ENCODE measurements at places on chromosomes 5 and 9.

GRCh38 chr9:84818791-84819190 is 149.3 kb downstream of the NTRK2 start:
- DNase-seq = no peak

DNA sequence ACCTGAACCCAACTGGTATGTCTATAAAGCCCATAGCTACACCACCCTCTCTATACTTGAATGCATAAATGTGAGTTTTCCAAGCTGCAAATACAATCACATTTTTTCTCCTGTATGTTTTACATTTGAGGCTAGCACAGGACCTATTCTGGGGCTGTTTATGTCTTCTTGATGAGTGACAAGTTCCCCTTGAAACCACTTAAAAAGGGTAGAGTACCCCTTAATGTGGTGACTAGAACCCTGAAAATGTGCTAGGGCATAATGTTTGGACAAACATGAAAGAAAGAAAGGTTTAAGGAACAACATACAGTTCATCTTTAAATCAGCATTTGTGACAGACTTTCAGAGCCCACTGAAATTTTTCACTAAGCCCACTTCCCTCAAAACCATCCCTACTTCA is 25.2 kb upstream of the GLIS3 start:
- no peak for DNase-seq

DNA sequence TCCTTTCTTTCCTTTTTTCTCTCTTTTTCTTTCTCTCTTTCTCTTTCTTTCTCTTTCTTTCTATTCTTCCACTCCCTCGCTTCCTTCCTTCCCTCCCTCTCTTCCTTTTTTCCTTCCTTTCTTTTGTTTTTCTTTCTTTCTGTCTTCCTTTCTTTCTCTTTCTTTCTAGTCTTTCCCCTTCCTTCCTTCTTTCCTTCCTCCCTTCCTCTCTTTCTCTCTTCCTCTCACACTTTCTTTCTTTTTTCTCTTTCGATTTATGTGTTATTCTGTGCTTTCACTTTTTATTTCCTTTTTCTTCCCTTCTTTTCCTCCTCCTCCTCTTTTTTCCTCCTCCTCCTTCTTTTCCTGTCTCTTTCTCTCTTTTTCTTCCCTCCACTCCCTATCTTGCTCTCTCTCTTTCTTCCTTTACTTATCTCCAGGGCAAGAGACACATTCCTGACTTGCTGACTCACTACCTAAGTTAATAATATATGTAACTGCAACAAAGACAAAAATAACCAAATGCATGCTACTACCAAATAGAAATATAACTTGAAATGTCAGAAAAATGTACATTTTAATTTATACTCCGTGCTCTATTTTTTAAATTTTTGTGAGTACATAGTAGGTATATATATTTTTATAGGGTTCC is 445.5 kb downstream of the GABRG2 start:
- no peak for DNase-seq

- no peak for DNase-seq
Measured at GRCh38 chr5:31453522-31453921, 78.4 kb downstream of the DROSHA start.

DNA sequence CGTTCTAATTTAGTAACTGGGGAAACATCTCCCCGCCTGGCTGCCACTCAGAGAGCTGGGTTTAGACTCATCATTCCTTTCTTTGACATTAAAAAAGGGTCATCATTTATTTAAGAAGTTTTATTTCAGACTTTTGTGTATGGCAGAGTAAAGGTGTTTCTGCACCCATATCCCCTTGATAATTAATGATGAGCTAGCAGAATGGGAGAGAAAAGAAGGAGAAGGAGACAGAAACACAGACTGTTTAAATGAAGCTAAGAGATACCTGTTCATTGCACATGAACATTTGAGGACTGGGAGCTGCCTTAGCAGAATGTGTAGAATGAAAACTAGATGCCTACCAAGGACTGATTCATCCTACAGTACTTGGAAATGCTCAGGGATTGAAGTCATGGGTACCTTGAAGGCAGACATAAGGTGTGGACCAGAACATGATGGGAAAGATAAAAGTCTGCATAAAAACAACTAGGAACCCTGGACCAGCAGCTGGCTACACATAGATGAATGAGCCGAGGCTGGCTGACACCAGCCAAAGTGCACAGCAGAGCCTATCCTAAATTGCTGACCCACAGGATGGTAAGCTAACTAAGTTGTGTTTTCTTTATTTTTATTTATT is 48.3 kb upstream of the SPATA31C2 start:
- DNase-seq = no peak

- DNase-seq = no peak
Measured at GRCh38 chr9:102950346-102950745, 44.8 kb upstream of the CYLC2 start.

DNA sequence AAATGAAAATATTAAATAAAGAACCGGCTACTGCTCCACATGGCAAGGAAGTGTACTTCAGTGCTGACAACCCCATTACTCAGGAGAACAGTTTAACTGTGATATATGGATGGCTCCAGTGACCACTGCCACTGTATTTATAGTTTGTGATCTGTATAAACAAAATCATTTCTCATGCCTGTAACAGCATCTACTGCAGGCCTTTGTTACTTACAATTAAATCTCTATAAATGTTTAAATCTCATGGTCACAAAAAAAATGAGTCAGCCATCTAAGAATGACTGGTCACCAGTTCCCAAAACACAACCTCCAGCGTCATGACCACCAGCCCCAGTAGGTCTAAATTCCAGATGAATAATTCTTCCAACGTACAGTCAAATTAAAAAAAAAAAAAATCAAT is 24.6 kb downstream of the SERINC5 start:
- no peak for DNase-seq

DNA sequence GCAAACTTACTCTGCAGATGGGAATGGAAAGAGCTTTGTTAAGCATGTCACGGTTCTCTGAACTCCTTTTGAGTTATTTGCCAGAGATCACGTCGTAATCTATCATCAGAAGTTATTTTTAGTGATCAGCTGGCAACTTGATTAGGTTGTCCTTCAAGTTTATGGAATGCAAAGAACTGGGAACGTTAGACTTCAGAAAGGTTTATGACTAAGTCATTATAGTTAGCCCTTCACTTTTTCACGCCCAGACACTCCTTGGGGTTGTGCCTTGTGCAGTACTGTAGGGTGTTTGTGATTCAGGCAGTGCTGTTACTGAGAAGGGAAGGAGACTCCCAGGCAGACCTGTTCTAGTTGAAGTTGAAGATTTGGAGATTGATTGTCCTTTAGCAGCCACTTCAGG is 26.8 kb upstream of the PHF2 start:
- DNase-seq = no peak

DNA sequence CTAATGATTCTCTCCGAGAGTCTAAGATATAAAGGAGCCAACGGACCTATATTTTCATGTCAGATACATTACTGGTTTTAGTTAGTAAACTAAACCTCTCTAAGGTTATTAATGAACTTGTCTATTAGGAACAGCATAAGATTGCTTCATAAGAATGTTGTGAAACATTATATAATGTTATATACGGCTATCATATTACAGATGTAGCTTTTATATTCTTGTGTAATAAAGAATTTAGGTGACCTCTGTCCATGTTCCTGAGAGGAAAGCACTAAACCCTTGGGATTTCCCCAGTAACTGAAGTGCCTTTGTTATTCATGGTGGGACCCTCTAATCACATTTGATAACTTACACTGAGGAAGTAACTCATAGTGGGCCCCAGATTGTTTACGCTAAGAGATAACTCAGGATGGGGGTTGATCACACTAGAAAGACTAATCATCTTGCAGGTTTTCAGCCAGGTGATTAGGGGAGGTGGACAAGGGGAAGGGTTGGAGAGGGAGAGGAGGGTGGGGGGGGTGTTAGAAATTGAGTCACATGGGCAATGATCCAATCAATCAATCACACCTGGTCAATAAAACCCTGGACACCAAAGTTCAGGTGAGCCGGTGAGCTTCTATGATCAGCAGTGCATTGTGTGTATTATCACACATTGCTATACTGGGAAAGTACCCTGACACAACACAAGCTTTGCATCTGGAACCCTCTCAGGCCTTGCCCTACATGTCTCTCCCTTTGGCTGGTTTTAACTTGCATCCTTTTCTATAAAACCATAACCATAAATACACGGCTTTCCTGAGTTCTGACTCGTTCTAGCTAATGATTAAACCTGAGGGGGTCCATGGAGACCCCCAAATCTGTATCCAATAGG is 25.8 kb downstream of the ECPAS start:
- no peak for DNase-seq

DNA sequence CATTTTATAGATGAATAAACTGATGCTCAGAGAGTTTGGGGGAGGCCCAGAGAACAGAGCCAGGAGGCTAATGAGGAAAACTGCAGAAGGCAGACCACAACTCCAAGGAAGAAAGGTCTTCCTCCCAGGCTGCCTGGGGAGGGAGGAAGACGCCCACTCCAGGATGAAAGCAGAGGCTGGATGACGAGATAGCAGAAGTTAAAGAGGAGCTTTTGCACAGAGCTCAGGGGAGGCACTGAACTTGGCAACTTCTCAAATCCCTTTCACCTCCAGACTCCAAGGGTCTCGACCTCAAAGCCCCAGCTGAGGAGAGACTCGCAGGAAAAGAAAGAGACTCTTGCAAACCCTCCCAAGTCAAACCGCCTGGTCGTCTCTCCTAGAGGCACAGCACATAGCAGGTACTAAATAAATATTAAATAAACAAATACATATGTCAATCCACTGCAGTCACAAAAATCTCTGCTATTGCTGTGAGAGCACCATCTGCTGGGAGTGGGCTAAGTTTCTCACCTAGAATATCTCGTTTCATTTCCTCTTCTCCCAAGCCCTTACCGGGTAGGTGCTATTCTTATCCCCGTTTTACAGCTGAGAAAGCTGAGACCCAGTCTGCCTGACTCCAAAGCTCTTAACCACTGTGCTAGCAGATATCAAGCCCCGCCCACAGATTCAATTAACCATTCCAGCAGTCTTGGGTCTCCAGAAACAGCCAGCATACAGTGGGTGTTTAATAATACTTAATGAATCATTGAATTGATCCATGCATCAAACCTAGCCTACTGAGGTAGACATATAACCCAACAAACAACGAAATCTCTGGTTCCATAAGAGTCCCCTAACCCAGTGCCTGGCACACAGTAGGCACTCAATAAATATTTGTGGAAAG is 97.8 kb upstream of the HAND1 start:
- DNase-seq = no peak

GRCh38 chr9:73050065-73050816 is 97.4 kb upstream of the ALDH1A1 start:
- DNase-seq = no peak

DNA sequence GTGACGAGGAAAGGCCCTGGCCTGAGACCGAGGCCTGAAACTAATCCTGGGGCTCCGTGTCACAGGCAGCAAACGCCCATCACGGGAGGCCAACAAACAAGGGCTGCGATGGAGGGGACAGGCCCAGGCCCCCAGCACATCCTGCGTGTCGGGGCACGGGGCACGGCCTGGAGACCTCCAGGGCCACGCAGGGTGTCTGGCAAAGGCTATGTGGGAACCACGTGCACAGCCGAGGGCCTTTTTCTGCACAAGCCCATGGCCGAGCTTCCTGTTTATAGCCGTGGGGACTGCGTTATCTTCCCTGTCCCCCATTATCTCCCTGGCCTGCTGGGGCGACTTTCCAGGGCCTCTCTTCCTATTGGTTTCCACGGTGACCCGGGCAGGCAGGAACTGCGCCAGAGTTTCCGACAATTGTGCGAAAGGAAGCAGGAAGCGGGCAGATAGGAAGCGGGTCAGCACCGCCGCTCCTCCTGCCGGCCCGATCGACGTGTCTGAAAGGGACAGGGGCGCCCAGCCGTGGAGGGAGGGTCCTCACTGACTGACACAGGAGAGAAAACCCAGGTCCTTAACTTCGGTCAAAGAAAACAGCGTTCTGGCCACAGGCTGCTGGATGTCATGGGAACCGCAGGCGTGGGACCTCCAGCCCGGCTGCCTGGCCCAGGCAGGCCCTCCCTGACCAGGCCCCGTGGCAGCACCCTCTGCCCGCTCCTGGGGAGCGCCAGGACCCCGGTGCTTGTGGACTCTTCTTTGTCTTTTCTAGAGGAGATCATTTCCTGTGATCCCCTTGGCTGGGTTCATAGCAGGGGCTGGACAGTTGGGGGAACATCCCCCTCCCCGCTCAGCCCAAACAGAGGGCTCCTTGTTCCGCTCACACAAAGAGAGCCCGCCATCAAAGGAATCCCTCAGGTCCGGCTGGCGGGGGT is 29.1 kb upstream of the SEC16A start:
- DNase-seq = no peak

GRCh38 chr5:61878471-61878870 is 427.5 kb upstream of the KIF2A start:
- DNase-seq = no peak

GRCh38 chr5:151496041-151496484 is 48.7 kb downstream of the SLC36A1 start:
- no peak for DNase-seq

DNA sequence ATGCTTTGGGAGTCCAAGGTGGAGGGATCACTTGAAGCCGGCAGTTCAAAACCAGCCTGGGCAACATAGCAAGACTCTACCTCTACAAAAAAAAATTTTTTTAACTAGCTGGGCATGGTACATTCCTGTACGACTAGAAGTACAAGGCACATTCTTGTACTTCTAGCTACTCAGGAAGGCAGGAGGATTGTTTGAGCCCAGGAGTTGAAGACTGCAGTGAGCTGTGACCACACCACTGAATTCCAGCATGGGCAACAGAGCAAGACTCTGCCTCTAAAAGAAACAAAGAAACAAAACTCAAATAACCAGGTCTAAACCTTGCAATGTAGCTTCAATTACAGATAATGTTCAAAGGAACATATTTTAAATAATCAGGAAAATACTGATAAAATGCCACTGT is 56.2 kb downstream of the SSBP2 start:
- no peak for DNase-seq

GRCh38 chr9:133975511-133975910 is 16.6 kb downstream of the VAV2 start:
- DNase-seq = no peak

- DNase-seq = no peak
Measured at GRCh38 chr5:136015966-136016650, 12.7 kb upstream of the TGFBI start.

- DNase-seq = no peak
Measured at GRCh38 chr9:113523421-113524141, 60.1 kb downstream of the RGS3 start.

DNA sequence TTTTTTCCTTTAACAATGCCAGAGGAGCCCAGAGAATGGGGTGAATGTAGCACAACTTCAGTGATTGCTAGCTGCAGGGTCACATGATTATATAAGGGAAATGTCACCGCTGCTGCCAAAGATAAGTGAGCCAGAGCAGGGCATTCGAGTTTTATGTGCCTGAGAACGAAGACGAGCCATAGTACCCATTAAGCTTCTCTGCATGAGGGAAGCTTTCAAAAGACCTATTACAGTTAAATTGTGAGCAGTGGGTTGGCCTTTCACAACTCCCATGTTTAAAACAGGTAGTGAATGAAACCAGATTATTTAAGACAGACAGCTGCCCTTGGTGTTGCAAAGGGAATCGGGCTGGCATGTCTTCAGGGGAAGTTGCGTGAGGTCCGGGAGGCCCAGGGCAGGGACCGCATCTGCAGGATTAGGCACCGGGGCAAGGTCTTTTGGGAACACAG is 82.4 kb upstream of the TNFAIP8 start:
- DNase-seq = no peak

GRCh38 chr5:91257301-91257700 is 125.8 kb downstream of the ARRDC3 start:
- no peak for DNase-seq

GRCh38 chr9:134375430-134376385 is 49.5 kb downstream of the RXRA start:
- DNase-seq = no peak
